ENCODE measurements at places on chromosomes 4 and X.

DNA sequence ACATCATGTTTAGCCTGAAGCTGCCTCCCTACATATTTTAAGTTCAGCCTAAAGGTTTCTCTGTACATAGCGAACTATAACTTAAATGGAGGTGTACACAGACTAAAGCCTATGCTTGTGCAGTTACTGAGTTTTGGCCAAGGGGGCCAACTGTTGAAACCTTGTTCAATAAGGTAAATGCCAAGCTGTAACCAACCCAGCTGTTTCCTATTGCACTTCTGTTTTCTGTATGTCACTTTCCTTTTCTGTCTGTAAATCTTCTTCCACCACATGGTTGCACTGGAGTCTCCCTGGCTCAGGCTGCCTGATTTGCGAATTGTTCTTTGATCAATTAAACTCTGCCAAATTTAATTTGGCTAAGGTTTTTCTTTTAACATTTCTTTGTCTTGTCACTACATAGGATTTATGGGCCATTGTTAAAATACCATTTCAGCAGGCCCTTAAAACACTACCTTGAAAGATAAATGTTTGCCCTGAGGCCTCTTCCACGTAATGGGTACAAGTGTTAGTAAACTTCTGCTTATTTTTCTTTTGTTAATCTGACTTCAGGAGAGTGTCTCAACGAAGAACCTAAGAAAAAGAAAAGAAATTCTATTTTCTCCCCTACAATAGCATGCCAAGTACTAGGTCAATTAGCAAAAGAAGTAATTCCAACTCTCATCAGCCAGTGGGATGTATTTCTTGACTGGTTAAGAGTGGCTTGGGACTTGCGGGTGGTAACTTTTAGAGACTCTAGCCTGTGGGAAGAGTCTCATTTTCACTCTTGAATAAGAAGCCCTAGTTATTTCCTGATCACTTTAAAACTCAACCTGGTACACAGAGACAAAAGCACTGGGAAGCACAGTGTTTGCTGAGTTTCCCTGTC, 45.7 kb upstream of the PRSS12 start:
- DNase-seq, result no peak

DNA sequence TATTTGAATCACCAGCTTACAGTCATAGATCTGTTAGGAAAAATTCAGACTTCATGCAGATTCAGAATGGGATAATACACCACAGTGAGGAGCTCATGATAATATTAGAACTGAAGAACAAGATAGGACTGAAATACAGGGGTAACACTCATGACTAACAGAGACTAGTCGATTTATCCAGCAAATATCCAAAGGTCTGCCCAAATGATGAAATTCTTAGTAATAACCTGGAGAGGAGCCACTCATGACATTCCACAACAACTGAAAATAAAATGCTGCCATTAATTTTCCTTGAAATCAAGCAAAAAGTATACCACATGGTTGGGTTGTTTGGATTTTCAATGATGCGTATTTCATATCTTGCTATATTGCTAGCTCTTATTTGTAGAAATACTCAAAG, 903.7 kb upstream of the ADGRL3 start:
- DNase-seq, result no peak

DNA sequence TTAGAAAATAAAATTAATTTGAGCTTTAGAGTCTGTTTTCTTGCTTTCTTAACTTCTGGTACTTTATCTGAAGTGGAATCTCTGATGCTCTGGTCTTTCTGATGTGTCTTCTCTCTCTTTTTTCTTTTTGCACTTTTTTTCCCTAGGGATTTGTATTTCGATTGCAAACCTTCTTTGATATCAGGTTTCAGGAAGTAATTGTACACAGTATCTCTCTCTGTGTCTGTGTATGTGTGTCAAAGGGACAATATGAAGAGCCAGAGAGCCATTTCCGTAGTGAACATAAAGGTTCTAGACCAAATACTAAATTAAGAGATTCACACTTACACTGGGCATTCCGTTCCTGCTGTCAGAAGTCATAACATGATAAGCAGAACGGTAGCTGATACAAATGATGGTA, 325.0 kb downstream of the PCDH7 start:
- DNase-seq, result no peak

DNA sequence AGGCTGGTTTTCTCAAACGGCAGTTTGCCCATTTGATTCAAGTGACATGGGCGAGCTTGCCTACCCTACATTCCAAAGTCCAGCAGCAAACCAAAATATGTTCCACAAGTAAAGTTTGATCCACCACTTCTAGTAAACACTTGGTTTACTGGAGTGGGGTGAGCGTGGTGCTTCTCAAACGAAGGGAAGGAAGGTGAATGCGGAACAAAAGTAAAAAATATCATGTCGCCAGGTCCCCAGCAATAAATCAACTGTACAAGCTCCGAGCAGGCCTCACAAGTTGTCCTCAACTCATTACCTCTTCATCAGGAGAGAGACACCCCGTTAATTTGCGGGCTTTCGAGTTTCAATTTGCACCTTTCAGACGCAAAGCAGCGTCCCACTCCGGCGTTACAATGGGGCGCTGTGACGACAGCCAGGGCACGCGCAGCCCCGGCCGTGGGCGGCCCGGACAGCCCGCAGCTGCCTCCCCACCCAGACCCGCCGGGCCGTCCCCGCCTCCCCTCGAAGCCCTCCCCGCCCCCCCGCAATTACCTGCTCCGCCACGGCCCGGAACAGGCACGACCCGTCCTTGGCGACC, 1.0 kb downstream of the OTUD4 start:
- peak; percentile 75 for DNase-seq

DNA sequence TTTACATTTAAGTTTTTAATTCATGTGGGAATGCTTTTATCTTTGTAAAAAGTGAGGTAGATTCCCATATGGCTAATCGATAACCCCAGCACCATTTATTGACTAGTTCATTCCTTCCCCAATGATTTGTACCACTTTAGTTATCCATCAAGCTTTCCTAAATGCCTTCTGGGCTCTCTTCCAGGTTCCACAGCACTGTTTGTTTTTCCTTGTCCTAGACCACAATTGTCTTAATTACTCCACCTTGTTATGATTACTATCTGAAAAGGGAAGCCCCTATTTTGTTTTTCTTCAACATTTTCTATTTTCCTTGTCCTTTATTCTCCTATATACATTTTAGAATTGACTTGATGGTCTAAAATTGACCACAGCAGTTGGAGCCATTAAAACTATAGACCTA, 48.5 kb upstream of the GPRIN3 start:
- DNase-seq, result no peak

- no peak for DNase-seq
Measured at GRCh38 chrX:49071877-49072711, 1.7 kb downstream of the PRAF2 start.

DNA sequence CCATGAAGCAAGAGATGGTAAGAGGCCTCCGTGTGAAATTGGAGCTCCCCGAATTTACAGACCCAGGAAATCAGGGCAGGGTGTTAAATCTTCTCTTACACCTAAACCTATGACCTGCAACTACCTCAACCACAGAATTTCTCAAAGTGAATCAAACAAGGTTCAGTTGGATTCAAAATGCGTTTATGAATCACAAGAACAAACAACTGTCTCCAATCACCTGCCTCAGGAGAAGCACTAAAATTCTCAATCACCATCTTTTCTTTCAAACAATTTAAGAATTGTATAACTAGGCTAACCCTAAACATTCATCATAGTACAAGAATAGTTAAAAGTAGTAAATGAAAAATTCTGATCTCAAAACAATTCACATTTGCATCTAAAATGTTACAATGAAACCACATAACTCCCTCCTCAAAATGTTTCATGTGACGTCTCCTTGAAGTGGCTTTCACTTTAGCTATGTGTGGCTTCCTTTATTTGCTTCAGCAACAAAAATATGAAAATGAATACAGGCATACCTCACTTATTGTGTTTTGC, 19.2 kb downstream of the PPP3CA start:
- no peak for DNase-seq

DNA sequence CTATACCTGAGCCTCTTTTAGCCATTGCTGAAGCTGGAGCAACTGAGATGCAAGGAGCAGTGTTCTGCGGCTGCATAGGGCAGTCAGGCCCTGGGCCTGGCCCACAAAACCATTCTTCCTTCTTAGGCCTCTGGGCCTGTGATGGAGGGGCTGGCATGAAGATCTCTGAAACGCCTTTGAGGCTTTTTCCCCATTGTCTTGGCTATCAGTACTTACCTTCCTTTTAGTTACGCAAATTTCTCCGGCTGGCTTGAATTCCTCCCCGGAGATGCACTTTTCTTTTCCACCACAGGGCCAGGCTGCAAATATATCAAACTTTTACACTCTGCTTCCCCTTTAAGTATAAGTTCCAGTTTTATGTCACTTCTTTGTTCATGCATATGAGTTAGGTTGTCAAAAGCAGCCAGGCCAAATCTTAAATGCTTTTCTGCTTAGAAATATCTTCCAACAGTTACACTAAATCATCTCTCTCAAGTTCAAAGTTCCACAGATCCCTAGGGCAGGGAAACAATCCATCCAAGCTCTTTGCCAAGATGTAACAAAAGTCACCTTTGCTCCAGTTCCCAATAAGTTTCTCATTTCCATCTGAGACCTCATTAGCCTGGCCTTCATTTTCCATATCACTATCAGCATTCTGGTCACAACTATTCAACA, 194.4 kb upstream of the PCDH7 start:
- no peak for DNase-seq

GRCh38 chr4:34512616-34513015, 1731.7 kb downstream of the ARAP2 start:
- no peak for DNase-seq

DNA sequence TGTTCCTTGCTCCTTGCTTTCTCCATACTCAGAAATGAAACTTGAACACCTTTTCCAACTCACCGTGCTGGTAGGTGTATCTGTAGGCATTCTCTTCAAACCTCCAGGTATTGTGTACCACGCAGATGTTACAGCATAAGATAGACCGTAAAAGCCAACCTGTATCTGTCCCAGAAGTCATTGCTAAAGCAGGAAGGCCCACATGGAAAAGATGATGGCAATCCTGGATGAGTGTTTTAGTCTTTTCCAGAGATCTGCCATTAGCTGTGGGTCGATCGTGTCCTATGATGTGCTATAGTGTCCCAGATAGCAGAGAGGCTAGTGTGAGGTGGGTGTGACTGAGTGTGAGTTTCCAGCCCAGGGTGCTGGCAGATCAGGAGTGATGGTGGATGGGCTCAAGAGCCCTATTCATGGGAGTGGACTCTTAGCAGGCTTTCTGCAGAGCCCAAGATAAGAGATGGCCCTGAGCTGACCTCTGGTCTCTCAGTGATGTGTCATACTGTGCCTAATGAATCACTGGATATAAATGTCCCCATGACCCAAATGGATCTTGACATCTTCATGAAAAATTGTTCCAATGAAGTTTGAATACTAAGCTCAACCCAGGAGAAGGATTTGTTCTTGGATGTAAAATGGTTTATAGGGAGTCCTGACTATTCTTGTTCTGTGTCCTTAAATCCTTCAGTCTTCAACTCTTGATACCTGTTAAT, 69.1 kb upstream of the WDR1 start:
- no peak for DNase-seq

- DNase-seq, result no peak
Measured at GRCh38 chrX:155870958-155871357, 10.2 kb upstream of the VAMP7 start.

- no peak for DNase-seq
Measured at GRCh38 chrX:139720136-139720535, 12.2 kb upstream of the MCF2 start.

GRCh38 chr4:145533001-145533400, 51.3 kb downstream of the SMAD1 start:
- no peak for DNase-seq

DNA sequence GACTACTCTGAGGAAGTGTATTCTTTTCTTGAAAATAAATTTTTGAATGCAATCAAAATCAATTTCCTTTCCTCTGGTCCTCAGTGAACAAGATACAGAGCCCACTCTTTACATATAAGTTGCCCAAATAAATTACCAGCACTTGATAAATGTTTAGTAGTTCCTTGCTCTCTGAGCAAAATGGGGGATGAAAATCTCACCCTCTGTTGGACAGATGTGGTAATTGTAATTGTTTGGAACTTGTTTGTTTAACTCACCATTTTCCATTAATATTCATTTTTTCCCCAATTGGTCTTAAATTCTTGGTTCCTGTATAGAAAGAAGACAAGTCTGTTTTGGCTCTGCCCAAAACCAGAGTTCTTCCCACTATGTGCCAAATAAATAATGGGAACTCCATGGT, 146.3 kb downstream of the LDB2 start:
- no peak for DNase-seq

DNA sequence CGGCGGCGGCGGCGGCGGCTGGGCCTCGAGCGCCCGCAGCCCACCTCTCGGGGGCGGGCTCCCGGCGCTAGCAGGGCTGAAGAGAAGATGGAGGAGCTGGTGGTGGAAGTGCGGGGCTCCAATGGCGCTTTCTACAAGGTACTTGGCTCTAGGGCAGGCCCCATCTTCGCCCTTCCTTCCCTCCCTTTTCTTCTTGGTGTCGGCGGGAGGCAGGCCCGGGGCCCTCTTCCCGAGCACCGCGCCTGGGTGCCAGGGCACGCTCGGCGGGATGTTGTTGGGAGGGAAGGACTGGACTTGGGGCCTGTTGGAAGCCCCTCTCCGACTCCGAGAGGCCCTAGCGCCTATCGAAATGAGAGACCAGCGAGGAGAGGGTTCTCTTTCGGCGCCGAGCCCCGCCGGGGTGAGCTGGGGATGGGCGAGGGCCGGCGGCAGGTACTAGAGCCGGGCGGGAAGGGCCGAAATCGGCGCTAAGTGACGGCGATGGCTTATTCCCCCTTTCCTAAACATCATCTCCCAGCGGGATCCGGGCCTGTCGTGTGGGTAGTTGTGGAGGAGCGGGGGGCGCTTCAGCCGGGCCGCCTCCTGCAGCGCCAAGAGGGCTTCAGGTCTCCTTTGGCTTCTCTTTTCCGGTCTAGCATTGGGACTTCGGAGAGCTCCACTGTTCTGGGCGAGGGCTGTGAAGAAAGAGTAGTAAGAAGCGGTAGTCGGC, 528 bp downstream of the FMR1 start:
- DNase-seq, result peak; percentile 14

DNA sequence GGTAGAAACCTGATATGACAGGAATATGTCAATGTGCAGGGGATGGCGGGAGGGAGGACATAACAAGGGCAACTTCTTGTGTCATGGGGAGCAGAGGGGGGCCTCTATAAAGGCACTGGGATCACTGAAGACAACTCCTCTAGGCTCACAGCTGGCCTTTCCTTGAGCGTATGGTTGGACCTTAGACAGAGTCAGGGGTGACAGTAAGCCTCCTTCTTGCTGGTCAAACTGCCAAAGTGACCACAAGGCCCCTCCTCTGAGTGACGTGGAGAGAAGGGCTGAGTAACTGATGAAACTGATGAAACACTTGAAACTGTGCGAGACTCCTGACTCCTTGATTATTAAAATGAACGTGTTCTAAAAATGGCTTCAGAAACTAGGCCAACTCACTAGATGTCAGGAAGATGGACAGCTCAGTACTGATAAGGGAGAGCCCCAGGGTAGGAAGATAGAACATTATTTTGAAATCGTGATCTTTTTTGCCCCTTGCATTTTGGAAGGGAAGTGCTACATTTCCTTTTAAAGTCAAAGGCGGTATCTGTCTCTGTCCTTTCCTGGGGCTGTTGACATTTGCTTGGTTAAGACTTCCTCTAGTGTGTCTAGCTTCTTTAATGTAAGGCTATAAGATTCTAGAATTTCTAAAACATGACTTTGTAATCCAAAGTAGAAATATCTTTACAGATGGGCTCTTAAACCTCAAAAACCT, 1.6 kb downstream of the RAB33A start:
- DNase-seq, result peak; percentile 3

GRCh38 chr4:158159054-158159717, 13.6 kb downstream of the GASK1B start:
- DNase-seq, result no peak

Measured in stimulated activated CD4-positive, alpha-beta T cell treated with anti-CD3 and anti-CD28 coated beads, Interleukin-12 subunit alpha, Interleukin-12 subunit beta, amount 100 ng/mL, for 4 hours (primary cell).